ENCODE measurements at places on chromosomes 1 and 21.

- no peaks in the 10 kb centered on the region for H3K4me1 ChIP-seq
- H3K27ac ChIP-seq, result no peak overlapping the region
- H3K36me3 ChIP-seq, result no peaks in the 10 kb centered on the region
- H3K4me3 ChIP-seq, result no peak overlapping the region
Observed at GRCh38 chr1:61692155-61692800, 32.7 kb downstream of the TM2D1 start.

DNA sequence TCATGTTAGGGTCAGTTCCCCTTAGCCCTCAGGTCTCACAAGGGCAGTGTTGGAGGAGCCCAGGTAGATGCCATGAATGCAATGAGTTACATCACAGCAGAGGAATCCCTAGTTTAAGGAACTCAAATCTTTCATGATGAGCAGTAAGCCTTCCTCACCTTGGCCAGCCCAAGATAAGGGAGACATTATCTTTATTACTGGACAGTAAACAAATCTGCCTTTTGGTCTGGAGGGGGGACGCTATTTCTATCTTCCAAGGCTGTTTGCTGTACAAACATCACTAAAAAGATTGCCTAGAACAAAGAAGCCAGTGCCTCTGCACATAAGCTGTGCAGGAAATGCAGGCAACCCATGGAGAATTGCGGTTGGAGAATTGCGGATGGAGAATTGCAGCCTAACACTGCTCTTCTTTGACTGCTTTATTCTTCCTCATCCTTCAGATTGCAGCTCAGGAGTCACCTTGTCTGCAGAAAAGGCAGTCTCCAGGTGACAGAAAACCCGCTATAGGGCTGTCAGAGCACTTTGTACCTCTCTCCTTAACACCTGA, 2.3 kb upstream of the CHI3L1 start:
- no peak overlapping the region for H3K27ac ChIP-seq
- peaks cover 23% of the 10 kb centered on the region for H3K4me1 ChIP-seq
- H3K36me3 ChIP-seq, result no peaks in the 10 kb centered on the region
- H3K4me3 ChIP-seq, result no peak overlapping the region
- no peaks in the 10 kb centered on the region for H3K27me3 ChIP-seq
- DNase-seq, result no peak

- H3K36me3 ChIP-seq, result no peaks in the 10 kb centered on the region
- no peaks in the 10 kb centered on the region for H3K4me1 ChIP-seq
- H3K27me3 ChIP-seq, result peaks cover 5% of the 10 kb centered on the region
- H3K27ac ChIP-seq, result no peak overlapping the region
- no peak overlapping the region for H3K4me3 ChIP-seq
Observed at GRCh38 chr21:17660862-17661261, 48.2 kb upstream of the BTG3 start.

GRCh38 chr1:87473203-87473661, 144.6 kb downstream of the LMO4 start:
- no peaks in the 10 kb centered on the region for H3K27me3 ChIP-seq
- DNase-seq, result no peak
- H3K27ac ChIP-seq, result no peak overlapping the region
- H3K4me1 ChIP-seq, result no peaks in the 10 kb centered on the region

DNA sequence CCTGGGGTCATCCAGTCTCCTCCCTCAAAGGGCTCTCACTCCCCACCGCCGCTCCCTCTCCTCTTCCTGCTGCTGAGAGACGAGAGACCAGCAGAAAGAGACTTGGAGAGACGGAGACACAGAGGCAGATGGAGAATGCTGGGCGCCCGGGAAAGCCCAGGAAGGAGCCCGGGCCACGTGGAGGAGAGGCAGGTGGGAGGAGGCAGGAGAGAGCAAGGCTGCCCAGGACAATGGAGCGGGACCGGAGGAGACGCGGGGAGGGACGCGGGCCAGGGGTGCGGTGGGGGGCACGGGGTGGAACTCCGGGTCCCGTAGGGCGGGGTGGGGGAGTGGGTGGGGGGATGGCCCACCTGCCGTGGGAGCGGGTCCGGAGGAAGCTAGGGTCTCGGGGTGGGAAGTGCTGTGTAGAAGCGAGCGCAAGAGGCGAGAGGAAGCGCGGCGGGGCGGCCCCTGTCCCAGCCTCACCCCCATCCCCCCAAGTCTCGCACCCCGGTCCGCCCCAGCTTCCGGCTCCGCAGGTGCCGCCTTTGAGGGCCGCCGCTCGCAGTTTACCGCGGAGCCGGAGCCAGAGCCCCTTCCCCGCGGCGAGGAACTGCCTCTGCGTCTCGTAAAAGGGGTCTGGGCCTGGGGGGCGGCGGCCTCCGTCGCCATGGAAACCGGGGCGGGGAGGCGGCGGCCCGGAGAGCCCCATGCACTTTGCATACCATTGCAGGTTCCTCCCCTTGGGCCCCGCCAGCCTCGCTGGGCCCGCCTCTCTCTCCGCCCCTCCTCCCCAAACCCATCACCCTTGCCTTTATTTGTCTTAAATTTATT, 11.7 kb upstream of the EPHA2 start:
- peaks cover 6% of the 10 kb centered on the region for H3K27me3 ChIP-seq
- no peak for DNase-seq
- H3K36me3 ChIP-seq, result no peaks in the 10 kb centered on the region
- peak overlapping the region; percentile 55 for H3K4me3 ChIP-seq
- H3K27ac ChIP-seq, result peak overlapping the region; percentile 58

GRCh38 chr1:221343607-221344006, 398.3 kb downstream of the DUSP10 start:
- DNase-seq, result no peak
- H3K4me1 ChIP-seq, result no peaks in the 10 kb centered on the region
- no peak overlapping the region for H3K4me3 ChIP-seq
- no peaks in the 10 kb centered on the region for H3K36me3 ChIP-seq
- H3K27ac ChIP-seq, result no peak overlapping the region

GRCh38 chr1:87136607-87137341, 191.9 kb upstream of the LMO4 start:
- H3K27ac ChIP-seq, result no peak overlapping the region
- H3K4me3 ChIP-seq, result no peak overlapping the region
- H3K27me3 ChIP-seq, result no peaks in the 10 kb centered on the region
- H3K36me3 ChIP-seq, result no peaks in the 10 kb centered on the region
- no peak for DNase-seq
